SIG-M5 (cell line): ENCODE measurements at places on chromosomes 16 and 17.

GRCh38 chr17:6394055-6394606 lies 40.8 kb downstream of the AIPL1 start:
- no peak for DNase-seq

DNA sequence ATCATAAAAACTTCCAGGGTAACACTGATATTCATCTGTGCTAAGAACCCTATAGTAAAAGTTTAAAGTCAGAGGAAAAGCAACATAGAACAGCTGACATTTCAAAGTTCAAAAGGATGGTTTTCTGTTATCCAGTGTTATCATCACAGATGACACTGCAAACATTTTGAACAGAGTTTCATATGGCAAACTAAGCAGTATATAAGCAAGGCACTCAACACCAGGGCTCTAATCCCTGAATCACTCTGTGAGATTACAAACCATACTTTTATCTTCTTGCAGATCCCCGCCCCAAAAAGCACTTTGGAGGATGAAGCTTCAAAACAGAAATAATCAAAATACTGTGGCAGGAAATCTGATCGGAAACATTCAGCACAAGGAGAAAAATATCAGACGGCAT lies 508.2 kb upstream of the KIF2B start:
- no peak for DNase-seq

GRCh38 chr16:89101303-89102040 lies 7.8 kb downstream of the ACSF3 start:
- DNase-seq, result no peak

DNA sequence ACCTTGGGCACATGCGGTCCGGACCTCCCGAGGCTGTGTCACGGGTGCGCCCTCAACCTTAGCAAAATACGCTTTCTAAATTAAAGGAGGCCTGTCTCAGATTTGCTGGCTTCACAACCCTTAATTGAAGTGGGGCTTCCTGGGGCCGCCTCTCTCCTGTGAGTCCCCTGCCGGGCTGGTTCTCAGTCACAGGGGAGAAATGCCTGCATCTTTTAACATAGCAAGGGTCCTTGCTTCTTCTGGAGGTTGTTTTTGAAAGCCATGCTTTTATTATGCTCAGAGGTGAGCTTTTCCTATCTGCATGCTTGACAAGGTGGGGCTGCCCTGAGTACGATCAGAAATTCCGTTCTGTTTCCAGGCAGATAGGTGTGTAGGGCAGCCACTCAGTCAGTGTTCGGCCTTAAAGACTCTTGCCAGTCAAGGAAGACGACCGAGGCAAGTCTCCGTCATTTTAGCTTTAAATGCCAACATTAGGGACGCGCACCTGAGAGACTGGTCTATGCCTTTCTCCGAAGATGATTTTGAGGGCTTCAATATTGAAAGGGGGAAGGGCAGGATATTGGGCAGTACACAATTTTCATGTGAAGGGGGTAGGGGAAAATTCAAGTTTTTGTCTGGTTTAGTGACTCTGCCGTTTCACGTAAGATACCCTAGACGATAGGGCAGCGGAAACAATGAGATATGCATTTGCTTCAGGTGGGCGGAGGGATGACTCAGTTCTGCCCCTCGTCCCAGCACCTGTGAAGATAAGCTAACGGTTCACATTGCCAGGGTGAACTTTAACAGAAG lies 5.5 kb upstream of the SLC7A5 start:
- no peak for DNase-seq

DNA sequence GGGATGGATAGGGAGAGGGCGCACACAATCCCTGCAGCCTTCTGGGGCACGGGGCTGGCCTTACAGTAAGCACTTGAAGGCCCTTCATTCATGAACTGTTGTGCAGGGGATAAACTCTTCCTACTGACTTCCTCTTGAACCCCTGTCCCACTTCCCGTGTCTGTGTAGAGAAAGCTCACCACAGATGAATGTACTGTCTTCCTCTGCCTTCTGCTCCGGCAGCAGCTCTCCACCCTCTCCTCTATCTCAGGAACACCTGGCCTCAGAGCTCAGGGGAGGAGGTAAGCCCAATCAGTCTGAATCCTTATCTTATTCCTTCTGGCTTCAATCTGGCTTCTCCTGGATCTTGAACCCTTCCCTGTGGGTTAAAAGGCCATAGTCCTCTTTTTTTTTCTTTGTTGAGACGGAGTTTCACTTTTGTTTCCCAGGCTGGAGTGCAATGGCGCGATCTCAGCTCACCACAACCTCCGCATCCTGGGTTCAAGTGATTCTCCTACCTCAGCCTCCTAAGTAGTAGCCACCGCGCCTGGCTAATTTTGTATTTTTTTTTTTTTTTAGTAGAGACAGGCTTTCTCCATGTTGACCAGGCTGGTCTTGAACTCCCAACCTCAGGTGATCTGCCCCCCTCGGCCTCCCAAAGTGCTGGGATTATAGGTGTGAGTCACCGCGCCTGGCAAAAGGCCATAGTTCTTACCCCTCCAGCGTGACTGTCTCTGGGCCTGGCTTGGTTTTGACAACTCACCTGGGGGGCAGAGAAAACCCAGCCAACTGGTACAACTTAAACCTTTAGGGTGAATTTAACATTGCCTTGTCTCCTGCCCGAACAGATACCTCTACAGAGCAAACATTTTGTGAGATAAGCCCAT lies 7.2 kb upstream of the SLC52A1 start:
- no peak for DNase-seq

DNA sequence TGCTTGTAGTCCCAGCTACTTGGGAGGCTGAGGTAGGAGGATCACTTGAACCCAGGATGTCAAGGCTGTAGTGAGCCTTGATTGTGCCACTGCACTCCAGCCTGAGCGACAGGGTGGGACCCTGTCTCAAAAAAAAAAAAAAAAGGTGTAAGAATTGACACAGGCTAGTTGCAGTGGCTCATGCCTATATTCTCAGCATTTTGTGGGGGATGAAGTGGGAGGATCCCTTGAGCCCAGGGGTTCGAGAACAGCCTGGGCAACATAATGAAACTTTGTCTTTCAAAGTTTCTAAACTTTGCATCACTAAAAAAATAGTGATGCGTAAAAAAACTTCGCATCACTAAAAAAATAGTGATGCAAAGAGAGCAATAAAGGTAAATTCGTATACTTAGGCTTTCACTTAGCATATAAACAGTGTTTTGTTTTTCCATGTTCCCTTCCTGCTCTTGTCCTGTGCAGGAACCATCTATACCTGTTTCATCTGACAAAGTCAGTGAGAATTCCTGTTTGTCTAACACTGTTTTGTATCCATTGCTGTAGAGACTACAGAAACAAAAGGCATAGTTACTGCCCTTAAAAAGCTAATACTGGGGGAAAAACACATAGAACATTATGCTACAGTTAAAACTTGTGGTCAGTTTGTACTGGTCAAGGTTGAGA lies 32.1 kb downstream of the CTCF start:
- no peak for DNase-seq

GRCh38 chr17:32565401-32565800 lies 78.6 kb downstream of the CDK5R1 start:
- DNase-seq, result no peak

GRCh38 chr16:57628008-57628781 lies at the start of gene ADGRG1:
ADGRG1 (plus strand) TSS chr16:57628630; CDS start chr16:57650288, 21,658 bp downstream.
- DNase-seq, result no peak

- DNase-seq, result no peak
Observed at GRCh38 chr17:63558441-63558840, 8.2 kb downstream of the DCAF7 start.

DNA sequence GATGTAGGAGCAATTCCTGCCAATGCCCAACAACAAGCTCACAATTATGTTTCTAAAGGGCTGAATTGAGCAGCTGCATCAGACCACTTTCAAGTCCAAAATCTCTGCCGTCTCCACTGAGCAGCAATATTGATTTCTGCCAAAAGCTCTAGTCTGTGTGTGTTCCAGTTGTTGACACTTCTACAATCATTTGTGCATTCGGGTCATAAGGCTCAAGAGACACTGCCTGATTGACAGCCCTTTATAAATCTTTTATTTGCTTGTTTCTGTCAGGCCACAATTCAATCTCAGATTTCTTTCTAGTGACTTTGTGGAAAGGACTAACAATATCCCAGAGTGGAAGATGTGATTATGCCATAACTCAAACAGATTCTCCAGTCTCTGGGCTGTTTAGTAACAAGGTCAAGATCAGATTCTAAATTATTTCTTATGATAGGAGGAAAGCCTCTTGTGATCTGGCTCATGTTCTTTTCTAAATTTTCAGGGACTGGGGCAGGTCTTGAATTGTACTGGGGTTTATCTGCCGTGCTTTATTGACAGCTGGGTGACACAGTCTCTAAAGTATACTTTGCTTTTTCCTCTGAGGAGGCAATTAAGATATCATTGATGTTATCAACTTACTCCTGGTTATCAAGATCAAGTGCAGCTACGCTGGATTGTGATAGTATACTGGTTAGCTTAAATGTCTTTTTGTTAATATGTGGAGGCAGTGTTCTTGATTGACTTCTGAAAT lies 377.1 kb downstream of the CNTNAP4 start:
- DNase-seq, result no peak

- DNase-seq, result no peak
Observed at GRCh38 chr16:56777001-56777400, 47.1 kb downstream of the NUP93 start.

- no peak for DNase-seq
Observed at GRCh38 chr17:77439189-77440018, 298.6 kb downstream of the SEC14L1 start.
